ENCODE measurements at places on chromosomes 5 and 9.

- no peak for DNase-seq
These were observed 1193.7 kb upstream of the CDH18 start for GRCh38 chr5:21181609-21182125.

GRCh38 chr5:125587631-125588030, 835.6 kb upstream of the GRAMD2B start:
- DNase-seq = no peak

DNA sequence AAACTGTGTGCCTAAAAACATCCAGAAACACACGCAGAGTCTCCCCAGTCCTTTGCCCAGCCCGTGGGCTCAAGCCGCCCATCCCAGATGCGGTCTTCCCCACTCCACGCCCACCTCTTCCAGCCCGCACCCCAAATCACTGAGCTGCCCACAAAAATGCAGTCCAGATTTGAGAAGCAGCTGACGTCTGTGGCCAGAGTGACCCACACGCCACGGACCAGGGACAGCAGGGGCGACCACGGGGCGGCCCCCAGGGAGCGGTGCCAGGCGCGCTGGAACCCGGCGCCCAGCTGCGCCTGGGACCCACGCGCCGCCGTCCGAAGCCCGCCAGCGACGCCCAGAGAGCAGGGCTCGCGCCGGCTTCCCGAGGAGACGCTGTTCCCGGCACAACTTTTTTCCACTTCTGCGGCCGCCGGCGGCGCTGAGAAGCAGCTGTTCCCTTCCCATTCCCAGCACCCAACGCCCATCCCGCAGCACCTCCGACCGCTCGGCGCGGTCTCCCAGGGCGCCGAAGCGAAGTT, 674 bp downstream of the LHFPL2 start:
- peak; percentile 54 for DNase-seq

DNA sequence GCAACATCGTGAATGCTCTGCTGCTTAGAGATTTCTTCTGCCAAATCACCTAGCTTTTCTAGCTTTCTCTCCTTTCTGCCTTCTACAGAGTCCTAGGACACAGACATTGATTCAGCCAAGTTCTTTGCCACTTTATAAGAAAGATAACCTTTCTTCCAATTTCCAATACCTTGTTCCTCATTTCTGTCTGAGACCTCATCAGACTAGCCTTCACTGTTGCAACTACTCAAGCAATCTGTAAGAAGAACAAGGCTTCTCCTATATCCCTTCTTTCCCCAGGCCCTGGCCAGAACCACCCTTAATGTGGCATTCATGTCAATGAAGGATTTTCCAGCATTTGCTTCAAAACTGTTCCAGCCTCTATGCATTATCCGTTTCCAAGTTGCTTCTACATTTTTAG, 24.3 kb downstream of the FBXO10 start:
- DNase-seq = no peak

DNA sequence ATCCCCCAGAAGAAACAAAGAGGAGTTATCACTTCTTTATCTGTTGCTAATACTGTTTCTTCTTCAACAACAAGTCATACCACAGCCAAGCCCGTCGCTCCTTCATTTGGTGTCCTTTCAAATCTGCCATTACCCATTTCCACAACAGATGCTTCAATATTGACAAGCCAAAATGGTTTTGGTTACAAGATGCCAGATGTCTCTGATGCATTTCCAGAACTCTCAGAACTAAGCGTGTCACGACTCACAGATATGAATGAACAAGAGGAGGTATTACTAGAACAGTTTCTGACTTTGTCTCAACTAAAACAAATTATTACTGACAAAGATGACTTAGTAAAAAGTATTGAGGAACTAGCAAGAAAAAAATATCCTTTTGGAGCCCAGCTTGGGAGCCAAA, 16.0 kb upstream of the HAND1 start:
- DNase-seq = no peak

DNA sequence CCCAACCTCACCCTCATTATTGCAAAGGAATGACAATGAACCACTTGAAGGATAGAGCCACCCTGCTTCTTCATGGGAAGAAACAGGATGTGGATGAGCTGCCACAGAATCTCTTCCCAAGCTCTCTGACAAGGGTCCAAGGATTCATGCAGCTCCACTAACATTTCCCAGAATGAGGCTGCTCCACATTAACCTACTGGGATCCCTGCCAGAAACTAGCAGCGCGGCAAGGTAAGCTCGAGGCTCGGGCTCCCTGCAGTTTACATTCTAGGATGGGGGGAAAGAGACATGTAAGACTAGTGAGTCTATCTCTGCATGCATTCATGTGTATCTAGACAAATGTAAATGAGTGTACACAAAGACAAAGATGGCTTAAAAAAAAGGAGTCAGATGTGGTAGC, 12.1 kb downstream of the DCAF12 start:
- DNase-seq = no peak

- DNase-seq = no peak
These were observed 69.8 kb downstream of the COL15A1 start for GRCh38 chr9:99013550-99013949.

GRCh38 chr9:133494636-133495326, 15.9 kb upstream of the SLC2A6 start:
- DNase-seq = no peak

GRCh38 chr5:149152317-149152746, 11.0 kb downstream of the ABLIM3 start:
- no peak for DNase-seq

- DNase-seq = no peak
These were observed 22.7 kb downstream of the CFAP90 start for GRCh38 chr5:7828269-7828668.

DNA sequence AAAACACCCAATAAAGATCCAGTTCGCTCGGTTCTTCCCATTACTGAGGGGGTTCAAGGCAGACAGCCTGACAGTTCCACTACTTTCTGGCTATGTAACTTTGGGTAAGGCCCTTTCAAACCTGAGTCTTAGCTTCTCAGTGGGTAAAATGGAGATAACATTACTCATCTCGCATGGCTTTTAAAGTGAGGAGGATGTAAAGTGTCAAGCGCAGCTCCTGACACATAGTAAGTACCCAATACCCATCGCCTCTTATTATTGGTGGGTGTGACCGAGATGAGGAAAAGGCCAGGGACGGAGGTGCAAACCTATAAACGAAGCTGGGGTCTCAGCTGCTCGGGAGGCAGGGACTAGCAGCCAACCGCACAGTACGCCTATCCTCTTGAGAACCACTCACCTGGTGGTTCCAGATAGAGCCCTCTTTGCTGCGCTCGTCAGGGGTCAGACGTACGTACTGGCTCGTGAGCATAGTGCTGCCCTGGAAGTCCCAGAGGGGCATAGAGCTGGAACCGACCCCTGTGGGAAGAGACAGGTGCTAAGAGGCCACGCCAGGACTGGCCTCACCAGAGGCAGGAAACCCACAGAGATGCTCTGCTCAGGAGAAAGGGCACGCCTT, 584 bp downstream of the LMAN2 start:
- no peak for DNase-seq

DNA sequence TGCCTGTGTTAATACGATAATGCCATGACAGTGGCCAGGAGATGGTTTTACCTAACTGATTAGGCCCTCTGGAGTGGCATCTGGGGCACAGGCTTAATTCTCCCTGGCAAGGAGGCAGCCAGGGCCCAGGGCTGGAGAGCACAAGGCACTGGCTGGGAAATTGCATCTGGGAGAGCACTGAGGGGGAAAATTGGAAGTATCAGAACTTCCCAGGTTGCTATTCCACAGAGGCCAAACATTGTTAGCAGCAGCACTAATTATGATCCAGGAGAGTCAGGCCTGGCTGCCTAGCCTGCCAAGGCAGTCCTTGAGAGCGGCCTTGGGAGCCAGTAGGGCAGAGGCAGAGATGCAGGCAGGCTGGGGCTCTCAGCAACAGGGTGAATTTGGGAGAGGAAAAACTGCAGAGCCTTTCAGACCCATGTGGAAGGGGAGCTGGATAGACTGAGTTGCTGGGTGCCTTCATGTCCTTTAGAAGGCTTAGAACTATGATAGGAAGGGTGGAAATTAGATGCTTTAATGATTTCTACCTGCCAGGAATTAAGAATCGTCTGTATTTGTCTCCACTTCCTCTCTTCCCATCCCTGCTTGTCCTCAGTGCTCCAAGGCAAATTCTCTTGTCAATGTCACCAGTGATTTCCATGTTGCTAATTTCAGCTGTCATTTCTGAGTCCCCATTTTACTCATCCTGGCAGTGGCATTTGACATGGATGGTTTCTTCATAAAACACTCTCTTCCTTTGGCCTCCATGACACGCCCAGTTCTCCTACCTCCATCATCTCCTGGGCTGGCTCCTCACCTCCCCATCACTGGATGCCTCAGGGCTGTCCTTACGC, 56.1 kb upstream of the HSPA9 start:
- no peak for DNase-seq

DNA sequence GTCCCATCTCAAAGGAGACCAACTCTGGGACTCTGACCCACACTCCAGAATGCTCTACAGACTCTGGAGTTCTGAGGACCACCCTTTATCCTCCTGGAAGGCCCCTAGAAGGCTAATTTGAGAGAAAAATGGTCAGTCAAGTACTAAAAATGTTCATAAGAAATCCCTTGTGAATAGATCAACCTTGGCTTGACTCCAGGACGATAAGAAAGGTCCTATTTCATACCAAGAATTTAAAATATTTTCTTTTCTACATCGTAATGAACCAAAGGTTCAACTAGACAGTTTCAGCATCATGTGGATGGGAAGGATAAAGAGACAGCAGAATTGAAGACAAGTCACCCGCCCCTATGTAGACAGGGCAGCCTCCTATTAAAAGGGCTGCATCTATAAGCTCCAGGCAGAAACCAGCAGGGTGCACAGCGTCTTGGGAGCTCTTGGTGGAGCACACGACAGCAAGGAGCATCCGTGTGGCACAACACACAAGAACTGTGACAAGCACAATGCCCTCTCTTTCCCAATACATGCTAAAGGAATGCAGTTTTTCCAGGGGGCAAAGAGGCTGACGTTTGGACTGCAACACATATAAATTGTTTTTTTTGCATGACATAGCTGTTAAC, 38.3 kb downstream of the RASEF start:
- DNase-seq = no peak

DNA sequence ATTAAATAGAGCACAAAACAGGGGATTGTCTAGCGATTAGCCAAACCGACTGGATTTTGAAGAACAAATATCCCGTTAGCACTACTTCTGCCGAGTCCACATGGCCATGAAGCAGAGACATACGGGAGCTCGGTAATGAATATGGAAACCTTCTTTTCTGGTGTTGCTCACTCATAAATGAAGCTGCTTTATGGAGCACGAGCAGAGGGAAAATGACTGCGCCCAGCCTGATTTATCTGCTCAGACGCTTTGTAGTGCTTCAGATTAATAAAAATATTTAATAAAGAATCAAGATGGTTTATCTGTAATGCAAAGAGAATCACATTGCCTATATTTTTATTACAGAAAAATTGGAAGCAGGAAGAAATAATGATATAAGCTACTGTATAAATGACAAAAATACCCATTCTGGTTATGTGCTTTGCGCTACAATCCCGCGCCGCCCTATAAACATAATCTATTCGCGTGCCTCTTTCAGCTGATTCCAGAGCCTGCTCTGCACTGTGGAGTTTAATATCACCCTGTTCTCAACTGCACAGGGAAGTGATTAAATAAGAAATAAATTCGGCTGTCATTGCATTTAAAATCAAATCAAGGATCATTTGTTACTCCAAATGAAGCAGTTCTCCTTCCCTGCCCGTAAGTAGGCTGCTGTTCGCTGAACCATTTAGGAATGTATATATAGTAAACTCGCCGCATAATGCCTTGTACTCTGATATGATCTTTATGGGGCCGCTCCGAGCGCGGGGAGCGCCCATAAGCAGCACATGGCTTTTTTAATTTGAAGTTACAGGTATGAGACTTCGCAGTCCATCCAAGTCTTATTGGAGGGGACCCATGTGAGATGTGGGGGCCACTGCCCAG, 22.3 kb upstream of the UBAC1 start:
- DNase-seq = no peak

GRCh38 chr5:18772475-18772874, 1138.2 kb downstream of the TAF11L14 start:
- no peak for DNase-seq

DNA sequence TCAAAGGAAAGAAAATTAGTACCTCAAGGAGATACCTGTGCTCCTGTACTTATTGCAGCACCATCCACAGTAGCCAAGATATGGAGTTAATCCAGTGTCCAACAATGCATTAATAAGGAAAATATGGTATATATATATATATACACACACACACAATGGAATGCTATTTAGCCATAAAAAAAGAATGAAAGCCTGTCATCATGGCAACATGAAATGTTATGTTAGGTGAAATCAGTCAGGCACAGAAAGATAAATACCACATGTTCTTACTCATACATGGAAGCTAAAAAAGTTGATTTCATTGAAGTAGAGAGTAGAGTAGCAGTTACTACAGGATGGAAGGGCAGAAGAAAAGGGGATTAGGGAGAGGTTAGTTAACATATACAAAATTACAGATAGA, 601.5 kb downstream of the ANXA1 start:
- DNase-seq = no peak

- peak; percentile 57 for DNase-seq
These were observed 6.1 kb downstream of the GLIPR2 start for GRCh38 chr9:36142510-36143244.

DNA sequence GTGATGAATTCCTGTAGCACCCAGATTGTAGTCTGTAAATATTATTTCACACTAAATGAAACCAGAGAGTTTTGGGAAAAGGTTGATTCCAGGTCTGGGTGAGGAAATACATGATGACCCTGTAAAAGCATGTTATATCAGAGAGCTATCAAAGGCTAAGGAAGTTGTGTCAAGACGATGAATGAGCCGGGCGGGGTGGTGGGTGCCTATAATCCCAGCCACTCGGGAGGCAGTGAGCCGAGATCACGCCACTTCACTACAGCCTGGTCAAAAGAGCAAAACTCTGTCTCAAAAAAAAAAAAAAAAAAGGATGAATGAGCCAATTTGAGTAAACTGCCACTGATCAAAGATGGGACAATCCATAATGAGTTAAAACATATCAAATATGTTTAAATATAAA, 29.2 kb downstream of the IL6ST start:
- no peak for DNase-seq

GRCh38 chr5:134784241-134784920, 25.8 kb downstream of the DDX46 start:
- no peak for DNase-seq

GRCh38 chr5:79745255-79745654, 55.6 kb downstream of the CMYA5 start:
- DNase-seq = no peak

- DNase-seq = peak; percentile 89
These were observed at the start of gene N4BP3 for GRCh38 chr5:178113141-178113787. Gene N4BP3, plus strand, starts transcription at chr5:178113532. Its CDS starts 6,052 bp downstream, at chr5:178119584.

- DNase-seq = no peak
These were observed 66.7 kb downstream of the PSD2 start for GRCh38 chr5:139862313-139862712.

Data from activated CD8-positive, alpha-beta memory T cell treated with anti-CD3 and anti-CD28 coated beads, Interleukin-2, amount 50 U/mL, for 48 hours (primary cell).